ENCODE measurements at places on chromosomes 2 and 18.

DNA sequence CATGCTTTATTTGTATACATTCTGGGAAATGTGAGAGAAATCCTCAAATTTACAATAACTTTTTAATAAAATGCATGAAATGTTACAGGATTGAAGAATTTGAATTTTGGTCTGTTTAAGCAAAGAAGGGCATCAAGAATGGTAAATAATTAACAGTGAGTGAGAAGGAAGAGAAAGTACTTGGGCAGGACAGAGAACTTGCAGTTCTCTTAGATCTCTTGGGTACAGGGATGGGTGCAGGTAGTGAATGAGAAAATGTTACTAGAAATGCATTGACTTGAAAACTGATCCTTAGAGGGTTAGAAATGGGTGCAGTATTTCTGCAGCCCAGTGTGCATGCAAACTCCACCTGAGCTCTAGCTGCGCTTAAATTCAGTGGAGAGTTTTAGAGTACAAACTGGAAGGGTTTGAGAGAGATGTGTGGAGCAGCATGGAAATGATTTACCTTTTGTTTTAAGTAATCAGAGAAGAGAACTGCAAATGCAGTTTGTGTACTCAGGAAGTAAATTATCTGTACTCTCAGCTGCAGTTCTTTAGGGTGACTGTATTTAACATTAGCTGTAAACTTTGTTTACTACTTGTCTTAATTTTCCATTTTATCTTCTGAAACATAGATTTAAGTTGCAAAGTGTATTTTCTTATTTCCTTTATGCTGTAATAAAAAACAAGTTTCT, 51.0 kb upstream of the RAB27B start:
- no peak for DNase-seq

DNA sequence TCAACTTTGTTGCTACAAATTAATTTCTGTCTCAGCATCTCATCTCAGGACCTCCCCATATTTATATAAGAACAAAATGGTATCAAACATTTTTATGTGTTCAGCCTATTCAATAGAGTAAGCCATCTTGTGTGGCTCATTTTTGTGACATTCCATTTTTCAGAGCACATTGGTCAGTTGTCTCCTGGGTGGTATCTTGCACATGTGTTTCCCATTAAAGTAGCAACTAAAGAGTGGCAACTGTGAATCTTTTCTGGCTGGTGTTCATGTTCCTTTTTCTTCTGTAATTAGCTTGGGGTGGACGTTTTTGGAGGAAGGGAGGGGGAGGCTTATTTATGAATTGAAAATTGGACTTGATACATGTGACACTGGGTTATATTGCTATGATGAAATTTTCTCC, 45.4 kb upstream of the EFEMP1 start:
- DNase-seq, result no peak

GRCh38 chr2:114543236-114543766, 100.9 kb downstream of the DPP10 start:
- no peak for DNase-seq

GRCh38 chr2:19140463-19141208, 217.8 kb downstream of the OSR1 start:
- no peak for DNase-seq

DNA sequence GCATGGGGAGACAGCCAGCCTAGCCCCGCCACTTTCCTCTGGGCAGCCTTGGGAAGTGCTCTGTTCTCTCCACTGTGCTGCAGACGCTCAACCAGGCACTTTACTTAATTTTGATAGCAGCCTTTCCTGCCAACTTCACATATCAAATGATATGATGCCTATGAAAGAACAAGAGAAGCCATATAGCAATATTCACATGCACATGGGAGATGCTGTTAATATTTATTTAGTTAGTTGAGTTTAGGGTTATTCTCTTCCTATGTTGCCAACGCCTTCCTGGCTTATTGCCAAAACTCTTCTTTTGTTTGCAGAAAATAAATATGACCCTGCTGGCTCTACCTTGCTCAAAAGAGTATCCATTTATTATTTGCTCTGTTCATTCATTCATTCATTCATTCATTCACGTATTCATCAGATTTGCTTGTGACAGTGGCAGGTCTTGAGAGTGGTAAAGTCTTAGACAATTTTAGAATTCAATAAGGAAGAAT, 99.3 kb downstream of the GATA6 start:
- DNase-seq, result no peak

DNA sequence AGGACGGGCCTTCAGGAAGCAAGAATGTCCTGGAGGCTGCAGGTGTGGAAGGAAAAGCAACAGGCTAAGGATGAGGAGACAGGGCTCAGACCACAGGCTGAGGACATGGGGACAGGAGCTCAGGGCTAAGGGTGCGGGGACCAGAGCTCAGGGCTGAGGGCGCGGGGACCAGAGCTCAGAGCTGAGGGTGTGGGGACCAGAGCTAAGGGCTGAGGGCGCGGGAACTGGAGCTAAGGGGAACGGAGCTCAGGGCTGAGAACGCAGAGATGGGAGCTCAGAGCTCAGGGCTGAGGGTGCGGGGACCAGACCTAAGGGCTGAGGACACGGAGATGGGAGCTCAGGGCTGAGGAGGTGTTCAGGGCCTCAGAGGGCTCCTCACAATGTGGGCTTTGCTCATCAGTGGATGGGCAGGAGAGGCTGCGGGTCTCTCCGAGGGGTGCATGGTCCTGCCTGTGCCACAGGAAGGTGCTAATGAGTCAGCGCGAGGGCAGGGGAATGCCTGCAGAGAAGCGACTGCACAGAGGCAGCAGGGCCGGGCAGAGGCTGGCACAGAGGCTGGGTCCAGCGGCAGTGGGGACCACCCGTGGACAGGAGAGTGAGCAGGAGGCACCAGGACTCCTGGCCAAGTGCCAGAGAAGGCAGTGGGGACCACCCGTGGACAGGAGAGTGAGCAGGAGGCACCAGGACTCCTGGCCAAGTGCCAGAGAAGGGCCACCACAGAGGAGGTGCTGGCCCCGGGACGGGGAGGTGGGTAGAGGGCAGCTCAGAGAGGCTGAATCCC, 271.7 kb downstream of the TWIST2 start:
- DNase-seq, result no peak

DNA sequence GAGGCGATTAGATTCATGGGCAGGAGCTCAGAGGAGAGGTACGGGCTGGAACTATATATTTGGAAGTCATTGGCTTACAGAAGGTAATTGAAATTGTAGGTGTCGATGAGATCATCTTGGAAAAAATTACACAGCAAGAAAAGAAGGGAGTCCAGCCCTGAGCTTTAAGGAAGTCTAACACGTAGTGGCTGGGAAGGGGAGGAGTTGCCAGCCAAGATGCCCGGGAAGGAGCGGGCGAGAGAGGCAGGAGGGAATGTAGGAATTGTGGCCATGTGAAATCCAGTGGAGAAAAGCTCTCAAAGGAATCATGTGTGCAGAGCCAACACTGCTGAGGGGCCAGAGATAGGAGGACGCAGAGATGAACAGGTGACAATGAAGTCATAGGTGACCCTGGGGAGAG, 25.6 kb upstream of the SCYGR1 start:
- DNase-seq, result no peak

- DNase-seq, result no peak
Measured at GRCh38 chr2:171669121-171669520, 18.1 kb upstream of the DYNC1I2 start.

GRCh38 chr2:148756292-148756975, 111.9 kb downstream of the EPC2 start:
- DNase-seq, result no peak

GRCh38 chr2:199460846-199461710, 3.3 kb upstream of the SATB2 start:
- DNase-seq, result no peak

DNA sequence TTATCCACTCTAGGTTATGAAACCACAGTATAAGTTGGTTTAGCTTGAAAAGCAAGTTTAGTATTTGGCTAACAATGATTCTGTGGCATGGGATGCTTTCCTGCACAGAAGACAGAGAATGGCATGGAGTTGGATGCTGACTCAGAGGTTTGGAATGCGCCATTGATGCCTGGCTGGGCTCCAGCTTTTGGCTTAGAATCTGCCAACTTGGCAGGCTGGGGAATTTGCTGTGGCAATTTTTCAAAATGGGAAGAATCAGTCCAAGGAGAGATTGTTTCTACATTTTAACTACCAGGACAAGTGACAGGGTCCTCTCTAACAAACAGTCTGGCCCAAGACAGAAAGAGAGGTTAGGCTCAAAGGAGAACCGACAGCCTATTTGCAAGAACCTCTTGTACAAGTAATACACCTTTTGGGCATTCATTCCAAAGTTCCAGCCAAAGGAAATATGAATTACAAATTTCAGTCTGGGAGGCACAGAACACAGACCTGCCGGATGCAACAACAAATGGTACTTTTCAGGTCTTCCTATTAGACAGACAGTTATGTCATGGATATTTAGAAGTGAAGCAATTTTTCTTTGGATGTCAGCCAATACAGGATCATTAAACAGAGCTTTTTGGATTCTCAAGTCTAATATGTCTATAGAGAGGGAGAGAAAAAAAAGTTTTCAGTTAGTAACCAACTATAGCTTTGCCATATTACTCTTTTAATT, 1027.7 kb downstream of the TMEM182 start:
- DNase-seq, result peak; percentile 45

GRCh38 chr2:108491848-108492247, 42.4 kb upstream of the LIMS1 start:
- no peak for DNase-seq

- no peak for DNase-seq
Measured at GRCh38 chr2:67930156-67930555, 132.6 kb downstream of the C1D start.

GRCh38 chr18:76432970-76433767, 61.9 kb downstream of the ZNF516 start:
- DNase-seq, result no peak

DNA sequence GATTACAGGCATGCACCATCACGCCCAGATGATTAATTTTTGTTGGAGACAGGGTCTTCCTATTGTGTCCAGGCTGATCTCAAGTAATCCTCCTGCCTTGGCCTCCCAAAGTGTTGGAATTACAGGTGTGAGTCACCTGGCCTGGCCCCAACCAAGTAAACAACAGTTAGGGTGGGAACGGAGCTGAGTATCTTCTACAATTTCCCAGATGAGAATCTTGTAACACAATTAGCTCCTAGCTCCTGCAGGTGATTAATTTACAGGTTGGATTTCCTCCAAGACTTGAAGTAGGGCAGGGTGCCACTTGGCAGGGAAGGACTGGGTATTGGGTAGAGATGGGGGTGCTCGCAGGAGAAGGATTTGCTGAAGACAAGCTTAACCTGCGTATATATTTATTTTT, 17.8 kb downstream of the NLRC4 start:
- no peak for DNase-seq

- no peak for DNase-seq
Measured at GRCh38 chr2:199982126-199982843, 26.9 kb downstream of the MAIP1 start.

DNA sequence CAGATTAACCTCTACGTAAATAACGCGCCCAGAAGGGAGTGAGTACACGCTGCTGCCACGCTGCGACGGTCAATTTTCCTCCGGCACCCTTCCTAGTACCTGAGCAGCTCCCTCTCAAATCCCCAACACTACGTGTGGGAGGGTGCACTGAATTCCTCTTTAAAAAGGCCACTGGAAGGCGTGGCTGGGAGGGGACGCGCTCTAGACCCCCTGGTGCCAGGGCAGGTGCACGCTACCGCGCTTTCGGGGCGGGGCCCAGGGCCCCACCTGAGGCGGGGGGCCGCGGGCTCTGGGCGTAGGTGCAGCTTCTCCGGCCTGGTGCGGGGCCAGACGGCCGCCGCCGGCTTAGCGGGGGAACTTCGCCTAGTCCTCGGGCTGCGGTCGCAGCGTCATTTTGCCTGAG, 668 bp upstream of the ANKRD12 start:
- DNase-seq, result no peak

GRCh38 chr2:44247924-44248323, 27.4 kb upstream of the SLC3A1 start:
- no peak for DNase-seq

DNA sequence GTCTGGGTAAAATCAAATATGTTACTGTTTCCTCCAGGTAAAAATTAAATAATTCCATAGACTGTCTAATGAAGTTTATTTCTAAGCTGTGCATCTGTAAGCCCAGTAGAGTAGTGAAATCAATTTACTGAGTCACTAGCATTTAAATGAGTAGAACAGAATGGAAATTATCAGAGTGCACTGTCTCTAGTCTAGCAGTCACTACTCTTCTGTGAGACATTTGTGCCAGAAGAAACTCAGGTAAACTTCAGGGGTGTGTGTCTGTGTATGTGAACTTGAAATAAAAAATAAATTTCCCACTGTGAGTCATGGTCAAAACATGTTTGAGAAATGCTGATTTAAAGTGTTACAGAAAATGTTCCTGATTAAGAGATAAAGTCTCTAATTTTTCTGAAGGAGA, 146.4 kb downstream of the RIF1 start:
- DNase-seq, result no peak

- DNase-seq, result no peak
Measured at GRCh38 chr2:149872638-149873150, 285.1 kb upstream of the MMADHC start.

DNA sequence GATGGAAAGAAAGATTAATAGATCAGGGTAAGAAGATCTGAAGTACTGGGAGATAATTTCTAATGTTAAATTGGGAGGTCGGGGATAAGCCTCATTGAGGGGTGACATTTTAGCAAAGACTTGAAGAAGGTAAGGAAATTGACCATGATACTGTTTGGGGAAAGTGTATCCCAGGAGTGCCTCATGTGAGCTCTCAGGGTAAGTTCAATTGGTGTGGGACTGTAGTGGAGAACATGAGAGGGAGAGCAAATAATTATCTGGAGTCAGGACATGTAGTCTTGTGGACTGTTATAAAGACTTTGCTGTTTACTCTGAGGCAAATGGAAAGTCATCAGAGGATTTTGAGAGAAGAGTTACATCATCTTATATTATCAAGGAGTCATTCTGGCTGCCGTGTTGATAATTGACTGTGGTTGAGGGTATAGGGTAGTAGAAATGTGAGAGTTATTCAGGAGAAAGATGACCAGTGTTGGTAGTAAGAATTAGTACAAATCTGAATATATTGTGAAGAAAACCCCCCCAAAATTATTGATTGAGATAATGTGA, 624.4 kb downstream of the ADCYAP1 start:
- DNase-seq, result no peak

GRCh38 chr2:176122052-176122682, 352 bp upstream of the HOXD9 start:
- DNase-seq, result no peak

DNA sequence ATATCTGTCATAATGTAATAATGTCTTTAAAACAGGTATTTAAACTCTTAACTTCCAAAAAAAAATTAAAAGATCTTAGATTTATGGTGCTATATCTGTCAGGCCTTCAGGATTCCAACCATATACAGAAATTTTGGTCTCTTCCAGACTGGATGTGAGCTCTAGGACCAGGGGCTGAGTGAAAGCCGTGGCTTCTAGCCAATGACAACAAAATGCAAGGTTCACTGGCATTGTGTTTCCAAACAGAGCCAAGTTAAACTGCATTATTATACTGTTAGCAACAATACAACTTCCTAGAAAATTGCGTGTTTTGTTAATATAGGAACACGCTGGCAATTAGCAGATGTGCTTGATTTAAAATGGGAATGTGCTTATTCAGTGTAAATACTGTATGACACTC, 809.8 kb upstream of the SOX11 start:
- DNase-seq, result no peak

- DNase-seq, result no peak
Measured at GRCh38 chr2:119545754-119546446, 1.7 kb downstream of the CFAP221 start.

Data from posterior cingulate gyrus (tissue), 11 donors.